NCI-H187 treated with DMSO at 0.1 percent for 48 hours (cell line): ENCODE measurements at places on chromosomes 13 and 19.

DNA sequence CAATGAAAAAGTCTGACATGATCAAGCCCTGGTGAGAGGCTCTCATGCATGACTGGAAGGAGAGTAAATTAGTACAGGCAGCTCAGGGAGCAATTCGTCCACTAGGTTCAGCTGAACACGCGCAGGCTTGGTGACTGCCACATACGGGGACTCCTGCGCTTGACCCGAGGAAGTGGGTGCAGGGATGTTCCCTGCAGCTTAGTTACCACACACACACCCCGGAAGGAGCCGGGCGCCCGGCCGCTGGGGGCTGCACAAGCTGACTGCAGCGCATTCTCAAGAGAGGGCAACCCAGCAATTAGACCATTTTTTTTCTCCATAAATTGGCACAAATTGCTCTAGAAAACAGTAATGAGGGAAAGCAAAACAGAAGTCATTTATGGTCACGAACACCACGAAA, 23.0 kb upstream of the MIER2 start:
- DNase-seq, result no peak

- DNase-seq, result no peak
Observed at GRCh38 chr13:71712988-71713653, 153.9 kb downstream of the DACH1 start.

DNA sequence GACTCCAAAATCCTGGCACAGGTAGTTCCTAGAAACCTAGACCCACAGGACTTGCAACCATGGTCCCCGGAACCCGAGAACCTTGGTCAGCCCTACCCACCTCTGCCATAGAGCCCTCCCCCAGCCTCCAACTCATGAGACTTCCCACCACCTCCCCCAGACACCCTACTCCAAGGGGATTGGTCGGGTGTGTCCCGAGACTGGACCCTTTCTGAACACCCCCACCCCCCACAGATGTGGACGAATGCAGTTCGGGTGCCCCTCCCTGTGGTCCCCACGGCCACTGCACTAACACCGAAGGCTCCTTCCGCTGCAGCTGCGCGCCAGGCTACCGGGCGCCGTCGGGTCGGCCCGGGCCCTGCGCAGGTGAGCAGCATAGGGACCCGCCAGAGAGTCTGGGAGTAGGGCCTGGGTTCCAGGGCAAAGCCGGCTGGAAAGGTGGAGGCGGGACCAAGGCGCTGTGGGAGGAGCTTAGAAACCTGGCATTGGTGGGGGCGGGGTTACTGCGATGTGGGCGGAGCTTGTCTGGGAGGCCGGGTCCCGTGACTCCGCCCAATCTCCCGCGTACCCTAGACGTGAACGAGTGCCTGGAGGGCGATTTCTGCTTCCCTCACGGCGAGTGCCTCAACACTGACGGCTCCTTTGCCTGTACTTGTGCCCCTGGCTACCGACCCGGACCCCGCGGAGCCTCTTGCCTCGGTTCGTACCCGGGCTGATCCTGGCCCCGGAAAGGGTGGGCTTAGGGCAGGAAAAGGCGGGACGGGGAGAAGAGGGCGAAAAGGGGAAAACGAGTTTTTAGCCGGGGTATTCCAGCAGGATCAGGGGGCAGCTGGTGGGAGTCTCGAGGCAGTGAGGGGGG, 11.9 kb downstream of the LTBP4 start:
- DNase-seq, result no peak

DNA sequence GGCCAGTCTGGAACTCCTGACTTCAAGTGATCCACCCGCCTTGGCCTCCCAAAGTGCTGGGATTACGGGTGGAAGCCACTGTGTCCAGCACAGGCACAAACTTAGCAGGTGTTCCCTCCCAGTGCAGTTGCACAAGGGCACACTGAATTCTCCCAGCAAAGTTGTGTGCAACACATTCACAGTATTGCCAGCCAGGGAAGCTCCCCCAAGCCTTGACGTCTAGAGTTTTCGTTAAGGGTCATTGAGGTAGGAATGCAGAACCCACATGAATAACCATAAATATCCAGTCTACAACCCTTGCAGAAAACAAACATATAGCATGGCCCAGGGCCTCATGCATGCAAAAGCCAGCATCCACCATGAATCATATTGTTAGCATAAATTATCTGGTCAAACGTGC, 3.3 kb upstream of the AURKC start:
- DNase-seq, result no peak

- no peak for DNase-seq
Observed at GRCh38 chr13:97329331-97329730, 104.6 kb upstream of the RAP2A start.

GRCh38 chr13:77833331-77833863, 85.2 kb downstream of the EDNRB start:
- DNase-seq, result no peak

DNA sequence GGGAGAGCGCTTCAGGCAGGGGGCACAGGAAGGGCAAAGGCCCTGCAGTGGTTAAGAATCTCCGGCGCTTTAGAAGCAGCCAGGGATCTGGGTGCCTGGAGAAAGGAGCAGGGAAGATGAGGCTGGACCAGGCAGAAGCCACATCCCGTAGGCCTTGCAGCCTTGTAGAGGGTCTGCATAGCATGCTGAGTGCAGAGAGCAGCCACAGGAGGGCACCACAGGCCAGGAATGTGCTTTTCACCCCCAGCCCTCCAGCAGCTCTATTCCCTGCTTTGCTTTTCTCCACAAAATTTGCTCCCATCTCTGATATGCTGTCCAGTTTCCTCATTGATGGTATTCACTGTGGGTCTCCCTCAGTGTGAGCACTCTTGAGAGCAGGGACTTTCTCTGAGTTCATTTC, 5.7 kb downstream of the WDR62 start:
- no peak for DNase-seq

DNA sequence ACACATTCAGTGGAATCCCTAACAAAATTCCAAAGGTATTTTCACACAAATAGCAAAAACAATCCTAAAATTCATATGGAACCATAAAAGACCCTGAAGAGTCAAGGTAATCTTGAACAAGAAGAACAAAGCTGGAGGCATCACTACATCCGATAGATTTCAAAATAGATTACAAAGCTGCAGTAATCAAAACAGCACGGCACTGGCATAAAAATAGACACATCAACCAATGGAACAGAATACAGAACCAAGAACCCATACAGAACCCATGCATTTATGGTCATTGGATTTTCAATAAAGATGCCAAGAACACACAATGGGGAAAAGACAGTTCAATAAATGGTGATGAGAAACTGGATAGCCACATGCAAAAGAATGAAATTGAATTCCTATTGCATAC, 32.5 kb downstream of the ZNF566 start:
- no peak for DNase-seq

GRCh38 chr13:110006304-110006703, 219.9 kb upstream of the IRS2 start:
- DNase-seq, result no peak

DNA sequence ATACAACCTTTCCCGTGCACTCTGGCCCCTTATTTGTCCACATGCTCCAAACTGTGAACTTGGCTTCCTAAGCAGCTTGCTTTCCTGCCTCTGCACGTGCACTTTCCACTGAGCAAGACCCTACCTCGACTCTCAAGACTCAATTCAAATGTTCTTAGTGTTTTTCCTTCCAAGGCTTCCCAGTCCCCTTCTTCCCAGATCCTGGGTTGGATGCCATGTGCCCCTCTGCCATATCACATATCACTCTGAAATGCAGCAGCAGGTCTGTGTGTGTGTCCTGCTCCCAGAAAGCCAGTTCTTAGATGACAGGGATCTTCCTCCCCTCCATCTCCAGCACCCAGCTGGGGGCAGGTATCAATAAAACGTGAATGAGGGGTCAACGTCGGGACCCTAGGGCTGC, 3.0 kb downstream of the ZNF557 start:
- DNase-seq, result no peak

DNA sequence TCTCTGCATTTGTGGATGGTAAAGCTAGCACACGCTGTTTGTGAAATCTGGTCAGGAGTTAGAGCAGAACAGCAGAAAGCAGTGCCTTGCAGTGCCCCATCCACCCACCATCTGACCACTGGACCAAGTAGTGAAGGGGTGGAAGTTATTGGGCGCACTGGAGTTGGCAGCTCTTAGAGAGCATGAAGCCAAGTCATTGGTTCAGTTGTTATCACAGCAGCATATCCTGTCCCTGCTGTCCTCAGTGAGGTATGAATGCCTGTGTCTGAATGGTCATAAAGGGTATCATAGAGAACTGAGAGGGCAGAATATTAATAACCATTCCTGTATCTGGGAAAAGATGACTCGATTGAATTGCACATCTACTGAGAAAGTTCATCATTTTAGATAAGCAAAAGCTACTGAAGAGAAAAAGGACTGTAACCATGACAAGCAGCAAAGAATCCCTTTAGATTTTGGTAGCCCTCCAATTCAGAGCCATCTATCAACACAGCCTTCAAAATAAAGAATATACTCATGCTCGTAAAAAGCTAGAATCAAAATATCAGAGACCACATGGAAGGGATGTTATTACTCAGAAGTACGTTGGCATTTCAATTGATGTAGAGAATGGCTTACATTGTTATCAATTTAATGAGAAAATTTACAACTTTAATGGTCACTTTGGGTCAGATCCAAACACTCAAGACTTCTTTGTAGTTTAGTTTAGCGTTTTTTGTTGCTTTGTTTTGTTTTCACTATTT, 919.0 kb downstream of the EFNB2 start:
- no peak for DNase-seq

- DNase-seq, result no peak
Observed at GRCh38 chr13:44758630-44759383, 182.7 kb upstream of the TSC22D1 start.

DNA sequence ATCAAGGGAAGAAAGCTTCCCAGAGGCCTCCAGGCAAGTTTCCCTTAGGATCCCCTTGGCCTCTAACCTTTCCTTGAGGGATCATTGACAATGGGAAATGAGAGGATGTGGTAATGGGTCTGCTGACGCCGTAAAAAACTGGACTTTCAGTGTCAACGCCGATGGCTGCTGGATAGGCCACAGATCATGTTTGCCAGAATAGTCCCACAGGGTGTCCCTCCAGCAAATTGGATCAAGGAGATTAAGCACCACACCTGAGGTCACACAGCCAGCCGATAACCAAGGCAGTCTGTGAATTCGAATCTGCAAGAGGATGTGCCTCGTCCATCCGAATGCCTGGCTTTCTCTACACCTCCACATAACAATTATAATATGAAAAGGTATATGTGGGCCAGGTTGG, 17.6 kb downstream of the BCAT2 start:
- DNase-seq, result no peak

DNA sequence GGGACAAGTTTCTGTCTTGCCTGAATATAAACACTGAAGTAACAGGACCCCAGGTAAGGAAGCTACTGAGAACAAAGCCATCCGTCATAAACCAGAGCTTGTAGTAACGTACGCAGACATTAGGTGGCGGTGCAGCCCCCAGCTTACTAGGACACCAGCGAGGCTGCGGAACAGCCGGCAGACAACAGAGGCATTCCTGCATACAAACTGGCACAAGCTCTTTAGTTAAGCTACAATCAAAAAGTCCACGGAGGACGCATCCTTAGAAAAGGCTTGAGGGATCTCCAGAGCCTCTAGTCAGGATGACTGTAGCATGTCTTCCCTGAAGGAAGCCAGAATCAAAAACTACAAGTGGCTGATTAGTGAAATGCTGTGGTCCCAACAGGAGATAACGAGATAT, 26.2 kb downstream of the ZNF160 start:
- DNase-seq, result no peak

DNA sequence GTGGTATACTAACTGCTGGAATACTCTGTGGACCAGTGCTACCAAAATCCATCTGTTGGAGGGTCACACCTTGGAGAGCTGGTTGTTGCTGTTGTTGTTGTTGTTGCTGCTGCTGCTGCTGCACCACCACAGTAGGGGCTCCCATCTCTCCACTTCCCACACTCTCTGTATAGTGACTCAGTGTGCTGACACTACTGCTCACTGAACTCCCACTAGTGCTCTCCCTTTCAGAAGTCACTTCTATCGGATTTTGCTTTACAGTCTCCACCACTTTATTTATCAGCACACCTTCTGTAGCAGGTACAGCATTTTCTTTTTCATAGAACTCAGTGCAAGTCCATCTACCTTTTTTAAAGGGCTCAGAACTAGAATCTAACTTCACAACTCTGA, 1.7 kb downstream of the TSC22D1 start:
- no peak for DNase-seq

DNA sequence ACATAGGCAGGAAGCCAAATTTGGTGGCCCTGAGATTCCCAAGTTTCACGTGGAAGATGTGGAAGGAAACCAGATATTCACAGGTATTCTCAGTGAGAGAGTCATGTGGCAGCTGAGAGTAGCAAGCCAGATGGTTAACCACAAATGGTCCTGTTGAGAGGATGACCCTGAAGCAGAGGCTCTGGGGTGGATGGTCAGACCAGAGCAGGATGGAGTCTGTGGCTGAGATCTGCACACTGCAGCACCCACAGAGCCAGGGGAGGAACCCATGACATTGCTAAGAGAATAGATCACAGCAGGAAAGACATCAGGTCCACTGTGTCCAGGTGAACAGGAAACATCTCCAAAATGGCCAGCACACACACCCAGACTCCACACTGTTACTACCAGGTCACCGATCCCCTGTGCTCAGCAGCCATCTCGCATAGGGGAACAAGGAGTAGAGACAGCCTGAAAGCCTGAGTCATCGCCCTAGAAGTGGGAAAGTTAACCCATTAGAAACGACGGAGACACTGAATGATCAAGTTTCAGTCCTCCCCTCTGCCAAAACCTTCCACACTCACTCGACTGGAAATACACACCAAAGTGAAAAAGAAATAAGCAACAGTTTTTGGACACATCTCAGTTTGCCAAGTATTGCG, 160.0 kb downstream of the RBM26 start:
- no peak for DNase-seq

DNA sequence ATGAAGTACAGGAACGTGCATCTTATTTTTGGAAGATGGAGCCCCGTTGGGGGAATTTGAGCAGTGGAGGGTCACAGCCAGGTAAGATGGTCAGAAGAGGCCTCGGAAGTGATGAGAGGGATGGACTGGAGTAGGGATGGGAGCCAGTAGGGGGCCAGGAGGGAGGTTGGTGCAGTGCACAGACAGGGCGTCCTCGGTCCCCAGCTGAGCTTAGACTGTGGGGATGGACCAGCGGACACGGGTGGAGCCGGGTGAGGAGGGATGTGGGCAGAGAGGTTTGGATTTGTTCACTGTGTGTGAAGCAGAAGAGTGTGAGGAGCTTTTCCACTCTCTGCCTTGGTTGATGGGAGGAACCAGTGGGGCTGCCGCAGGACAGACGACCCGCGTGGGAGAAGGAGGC, 10.6 kb downstream of the RPS9 start:
- no peak for DNase-seq

DNA sequence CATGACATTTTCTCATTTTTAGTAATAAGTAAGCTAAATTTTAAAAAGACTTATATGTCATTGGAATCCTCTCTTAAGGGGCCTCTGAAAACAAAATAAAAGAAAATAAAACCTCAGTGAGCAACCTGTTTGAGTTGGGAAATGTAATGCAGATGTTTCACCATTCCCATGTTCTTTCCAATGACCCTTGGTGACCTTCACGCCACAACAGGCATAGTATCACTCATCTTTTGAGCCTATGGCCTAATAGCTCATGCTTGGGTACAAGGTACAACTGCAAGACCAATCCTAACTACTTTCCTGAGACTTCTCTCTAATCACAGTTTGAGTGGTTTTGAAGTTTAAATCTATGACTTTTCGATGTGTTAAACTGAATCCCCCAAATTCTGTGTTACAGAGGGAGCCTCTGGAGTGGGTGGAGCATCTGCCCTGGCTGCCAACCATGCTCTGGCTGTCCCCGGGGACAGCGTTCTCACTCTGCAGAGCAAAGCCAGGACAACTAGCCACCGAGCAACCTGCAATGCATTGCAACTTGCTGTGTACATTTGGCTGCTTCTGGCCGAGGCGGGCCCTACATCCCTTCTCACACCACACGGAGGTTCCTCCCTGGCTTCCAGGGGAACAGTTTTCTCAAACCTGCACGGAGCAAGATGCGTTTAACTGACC, 307.9 kb upstream of the MAB21L1 start:
- no peak for DNase-seq
